ENCODE measurements at places on chromosomes 11 and 22.

GRCh38 chr11:68956142-68956541 is 24.6 kb downstream of the MRGPRD start:
- no peak for DNase-seq

DNA sequence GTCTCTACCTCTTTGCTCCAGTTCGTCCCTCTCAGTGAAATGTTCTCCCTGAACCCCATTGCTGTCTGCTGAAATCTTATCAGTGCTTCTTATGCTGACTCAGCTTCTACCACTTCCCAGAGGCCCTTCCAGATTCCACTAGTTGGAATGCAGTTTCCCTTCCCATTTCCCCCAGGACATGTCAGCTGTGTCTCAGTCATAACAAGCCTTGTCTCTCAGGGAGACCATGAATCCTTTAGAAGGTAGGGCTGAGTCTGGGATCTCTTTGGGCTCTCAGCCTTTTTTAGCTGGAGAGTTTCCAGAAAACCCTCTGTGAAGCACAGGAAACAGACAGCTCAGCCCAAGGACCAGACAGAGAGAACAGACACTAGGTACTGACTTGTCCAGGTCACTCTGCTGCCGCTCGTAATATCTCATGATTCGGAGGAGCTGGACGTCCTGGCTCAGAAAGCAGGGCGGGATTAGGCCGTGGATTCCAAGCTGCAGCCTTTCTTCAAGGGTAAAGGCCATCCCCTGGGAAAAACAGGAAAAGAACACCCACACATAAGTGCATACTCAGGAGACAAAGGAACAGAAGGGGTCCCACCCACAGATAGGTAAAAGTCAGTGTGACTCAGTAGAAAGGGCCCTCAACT is 113.0 kb downstream of the ME3 start:
- no peak for DNase-seq

- no peak for DNase-seq
These were observed 28.7 kb downstream of the DRD4 start for GRCh38 chr11:665704-666281.

DNA sequence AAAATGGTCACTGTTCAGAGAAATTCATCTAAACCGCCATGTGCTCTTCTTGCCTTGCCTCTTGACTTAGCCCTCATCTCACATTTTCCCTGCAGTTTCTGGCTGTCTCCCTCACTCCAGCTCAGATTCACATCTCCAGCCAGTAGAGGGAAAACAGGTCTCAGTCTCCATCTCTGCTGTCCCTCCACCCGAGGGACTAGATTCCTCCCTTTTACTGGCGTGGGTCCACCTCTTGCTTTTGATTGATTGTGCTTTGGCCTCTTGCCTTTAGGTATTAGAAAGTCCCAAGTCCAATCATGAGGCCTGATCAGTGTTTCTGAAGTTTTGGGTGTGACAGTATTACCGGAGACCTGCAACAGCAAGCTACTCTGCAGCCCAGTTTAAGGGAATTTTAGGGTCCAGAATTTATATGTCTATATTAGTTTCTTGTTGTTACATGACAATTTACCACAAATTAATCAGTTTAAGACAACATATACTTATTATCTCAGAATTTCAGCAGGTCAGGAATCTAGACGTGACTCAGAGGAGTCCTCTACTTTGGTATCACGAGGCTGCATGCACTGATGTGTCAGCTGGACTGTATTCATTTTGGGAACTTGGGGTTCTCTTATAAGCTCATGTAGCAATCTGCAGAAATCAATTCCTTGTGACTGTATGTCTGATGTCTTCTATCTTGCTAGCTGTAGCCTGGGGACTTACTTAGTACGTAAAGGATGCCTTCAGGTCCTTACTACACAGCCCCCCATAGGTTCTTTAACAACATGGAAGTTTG is 805.2 kb upstream of the CCDC90B start:
- no peak for DNase-seq

- no peak for DNase-seq
These were observed 15.5 kb downstream of the RAB30 start for GRCh38 chr11:83056204-83056603.

DNA sequence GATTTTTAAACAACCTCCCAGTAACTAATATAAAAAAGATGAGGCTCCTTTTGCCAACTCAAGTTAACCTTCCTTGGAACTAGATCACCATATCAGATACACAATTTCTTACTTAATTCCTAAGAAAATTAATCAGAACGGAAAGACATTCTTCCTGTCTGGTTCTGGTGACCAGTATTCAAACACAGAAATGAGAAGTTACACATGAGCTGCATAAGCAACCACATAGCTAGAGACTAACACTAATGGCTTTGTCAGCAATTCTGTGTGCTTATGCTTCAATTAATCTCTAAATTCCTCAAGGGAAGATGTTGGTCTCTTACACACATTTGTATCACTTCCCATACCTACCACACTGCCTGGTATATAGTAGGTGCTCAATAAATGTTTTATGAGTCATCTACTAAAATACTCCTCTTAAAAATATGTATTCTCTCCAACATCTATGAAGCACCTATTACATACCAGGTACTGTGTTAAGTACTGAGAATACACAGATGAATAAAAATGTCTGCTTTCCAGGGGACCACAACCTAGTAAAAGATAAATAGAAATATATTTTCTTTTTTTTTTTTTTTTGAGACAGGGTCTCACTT is 54.5 kb downstream of the GAB2 start:
- no peak for DNase-seq

- DNase-seq = no peak
These were observed 34.2 kb downstream of the ARHGAP8 start for GRCh38 chr22:44786610-44787009.

DNA sequence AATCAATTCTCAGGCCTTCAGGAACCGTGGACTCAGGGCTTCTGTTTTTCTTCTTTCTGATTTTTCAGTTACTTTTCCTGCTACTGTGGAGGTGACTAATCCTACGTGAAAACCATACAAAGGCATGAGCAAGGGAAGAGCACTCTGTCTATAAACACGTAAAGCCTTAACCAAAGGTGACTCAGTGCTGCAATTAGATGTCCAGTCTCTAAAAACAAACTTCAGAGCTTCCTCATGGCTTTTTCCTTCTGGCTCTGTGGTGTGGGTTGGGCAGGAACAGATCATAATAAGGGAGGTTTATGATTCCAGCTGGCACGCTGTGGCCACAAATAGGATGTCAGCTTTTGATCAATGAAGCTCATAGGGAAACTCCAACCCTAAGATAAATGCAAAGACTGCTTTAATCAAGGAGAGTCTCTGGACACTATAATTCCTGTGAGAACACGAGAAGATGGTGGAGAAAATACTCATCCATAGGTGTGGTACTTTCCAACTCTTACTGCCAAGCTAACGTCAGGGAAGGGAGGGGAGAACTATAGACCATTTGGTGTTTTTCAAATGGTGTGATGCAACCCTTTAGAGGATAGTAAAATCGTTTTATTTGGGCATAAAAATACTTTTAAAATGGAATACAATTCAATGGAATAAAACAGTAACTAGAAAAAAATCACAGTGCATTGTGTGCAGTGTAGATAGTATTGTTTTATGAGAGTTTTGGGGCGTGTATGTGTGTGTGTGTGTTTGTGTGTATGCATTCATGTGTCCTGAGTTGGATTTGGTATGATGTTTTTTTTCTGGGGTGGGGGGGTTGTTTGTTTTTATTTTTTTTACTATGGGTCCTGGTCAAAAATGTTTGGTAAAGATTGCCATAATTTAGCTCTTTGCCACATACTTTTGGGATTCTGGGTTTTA is at the start of gene NXPE2:
TSS of gene NXPE2 (plus strand) at position 403 of the 912 bp plus-strand sequence. CDS start at position 452, 49 bp downstream.
- DNase-seq = no peak

- DNase-seq = no peak
These were observed 628.4 kb downstream of the BRD1 start for GRCh38 chr22:49199224-49199623.

DNA sequence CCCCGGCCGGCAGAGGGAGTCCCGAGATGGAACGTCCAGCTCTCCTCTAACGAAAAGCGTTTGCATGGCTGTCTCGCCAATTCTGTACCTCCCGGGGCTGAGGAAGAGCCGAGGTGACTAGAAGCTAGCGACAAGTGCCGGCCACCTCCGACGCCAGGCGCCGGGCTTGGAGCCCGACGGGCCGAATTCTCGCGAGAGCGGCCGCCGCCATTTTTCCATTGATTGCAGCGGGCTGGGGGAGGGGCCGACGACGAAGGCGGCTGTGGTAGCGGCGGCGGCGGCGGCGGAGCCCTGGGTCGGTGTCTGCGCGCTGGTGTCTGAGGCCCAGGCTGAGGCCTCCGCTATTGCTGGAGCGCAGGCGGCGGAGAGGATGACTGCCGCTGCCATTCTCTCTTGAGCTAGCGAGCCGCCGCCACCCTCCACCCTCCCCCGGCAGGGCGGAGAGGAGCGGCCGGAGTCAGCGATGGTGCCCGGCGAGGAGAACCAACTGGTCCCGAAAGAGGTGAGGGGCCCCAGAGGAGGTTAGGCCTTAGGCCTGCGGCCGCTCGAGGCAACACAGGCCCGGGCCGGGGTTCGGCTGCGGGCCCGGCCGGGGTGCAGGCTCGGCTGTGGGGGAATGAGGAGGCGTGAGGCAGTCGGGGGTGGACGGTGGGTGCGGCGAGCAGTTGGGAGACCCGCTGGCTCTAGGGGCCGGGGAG is at the start of gene USP47:
TSS of gene USP47 (plus strand) at position 250 of the 698 bp plus-strand sequence. CDS start at position 464, 214 bp downstream.
- DNase-seq = peak; percentile 78

- DNase-seq = no peak
These were observed 1.3 kb downstream of the NAP1L4 start for GRCh38 chr11:2990617-2991451.

GRCh38 chr22:45629469-45630089 is 42.1 kb upstream of the ATXN10 start:
- no peak for DNase-seq

GRCh38 chr22:27935897-27936296 is 16.8 kb upstream of the PITPNB start:
- DNase-seq = no peak

- no peak for DNase-seq
These were observed 243.4 kb upstream of the POU2AF2 start for GRCh38 chr11:111001986-111002611.

GRCh38 chr22:48156603-48157355 is 1394.3 kb downstream of the TBC1D22A start:
- no peak for DNase-seq

DNA sequence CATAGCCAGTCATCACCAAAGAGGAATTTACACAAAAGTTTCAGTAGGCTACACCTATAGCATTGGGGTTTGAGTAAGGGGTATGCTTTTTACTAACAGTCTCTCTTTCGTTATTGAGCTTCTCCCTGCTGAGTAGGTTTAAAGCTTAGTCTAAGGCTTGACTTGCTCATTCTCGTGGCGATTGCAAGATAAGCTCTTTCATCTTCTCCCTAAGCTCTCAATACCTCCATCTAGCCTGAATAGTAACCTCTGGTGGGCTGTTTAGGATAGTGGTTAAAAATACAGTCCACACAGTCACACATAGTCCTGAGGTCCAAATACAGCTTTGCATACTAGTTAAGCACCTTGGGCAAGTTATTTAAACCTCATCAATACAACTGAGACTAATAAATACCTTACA is 65.6 kb downstream of the IMMP1L start:
- no peak for DNase-seq

DNA sequence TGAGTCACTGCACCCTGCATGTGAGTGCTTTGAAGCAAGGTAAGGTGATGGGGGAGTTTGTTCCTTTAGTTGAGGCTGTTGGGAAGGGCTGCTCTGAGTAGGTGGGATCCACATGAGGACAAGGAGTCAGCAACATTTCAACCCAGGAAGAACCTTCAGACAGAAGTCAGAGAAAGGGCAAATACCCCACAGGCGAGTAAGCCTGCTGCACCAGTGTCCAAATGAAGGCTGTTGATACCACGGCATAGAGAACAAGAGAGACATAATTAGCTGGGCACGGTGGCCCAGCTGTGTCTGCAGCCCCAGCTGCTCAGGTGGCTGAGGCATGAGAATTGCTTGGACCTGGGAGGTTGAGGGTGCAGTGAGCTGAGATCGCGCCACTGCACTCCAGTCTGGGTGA is 54.3 kb upstream of the CLMP start:
- no peak for DNase-seq

- DNase-seq = no peak
These were observed 17.3 kb downstream of the CD5 start for GRCh38 chr11:61119571-61119970.

GRCh38 chr11:85809863-85810262 is 1.1 kb downstream of the SYTL2 start:
- DNase-seq = peak; percentile 5

DNA sequence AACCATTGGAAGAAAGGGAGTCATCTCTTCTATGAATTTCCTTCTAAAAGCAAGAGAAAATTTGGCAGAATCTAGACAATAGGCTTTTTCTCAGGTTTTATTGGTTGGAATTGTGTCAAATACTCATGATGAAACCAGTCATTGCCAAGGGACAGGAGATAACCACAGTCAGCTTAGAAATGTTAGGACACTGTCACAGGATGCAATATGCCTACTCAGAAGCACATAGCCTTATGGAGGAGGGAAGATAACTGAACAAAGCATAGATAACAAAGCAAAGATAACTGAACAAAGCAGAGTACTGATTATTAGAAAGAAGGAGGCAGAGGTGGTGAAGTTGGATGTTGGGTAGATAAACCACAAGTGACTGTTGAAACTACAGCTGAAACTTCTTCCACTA is 303.5 kb upstream of the PDGFD start:
- DNase-seq = no peak

DNA sequence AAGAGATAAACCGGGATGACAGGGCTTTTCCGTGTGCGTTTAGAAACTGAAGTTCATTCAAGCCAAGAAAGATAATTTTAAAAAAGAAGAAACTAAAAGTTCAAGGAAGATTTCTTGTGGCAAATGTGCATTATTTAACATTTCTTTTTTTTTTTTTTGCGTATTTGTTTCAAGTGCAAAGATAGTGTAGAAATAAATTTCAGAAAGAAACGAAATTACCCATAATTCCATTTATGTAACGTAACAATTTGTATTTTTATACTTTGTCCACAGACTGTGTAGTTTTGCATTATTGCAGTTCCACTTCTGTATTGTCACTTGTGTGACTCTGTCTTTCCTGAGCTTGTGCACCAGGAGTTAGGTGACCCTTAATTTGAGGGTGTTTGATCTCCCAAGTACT is 24.0 kb downstream of the SNAP29 start:
- DNase-seq = no peak

- no peak for DNase-seq
These were observed 61.5 kb upstream of the EED start for GRCh38 chr11:86182976-86183584.

- no peak for DNase-seq
These were observed 236.9 kb downstream of the CADM1 start for GRCh38 chr11:115267238-115267781.

DNA sequence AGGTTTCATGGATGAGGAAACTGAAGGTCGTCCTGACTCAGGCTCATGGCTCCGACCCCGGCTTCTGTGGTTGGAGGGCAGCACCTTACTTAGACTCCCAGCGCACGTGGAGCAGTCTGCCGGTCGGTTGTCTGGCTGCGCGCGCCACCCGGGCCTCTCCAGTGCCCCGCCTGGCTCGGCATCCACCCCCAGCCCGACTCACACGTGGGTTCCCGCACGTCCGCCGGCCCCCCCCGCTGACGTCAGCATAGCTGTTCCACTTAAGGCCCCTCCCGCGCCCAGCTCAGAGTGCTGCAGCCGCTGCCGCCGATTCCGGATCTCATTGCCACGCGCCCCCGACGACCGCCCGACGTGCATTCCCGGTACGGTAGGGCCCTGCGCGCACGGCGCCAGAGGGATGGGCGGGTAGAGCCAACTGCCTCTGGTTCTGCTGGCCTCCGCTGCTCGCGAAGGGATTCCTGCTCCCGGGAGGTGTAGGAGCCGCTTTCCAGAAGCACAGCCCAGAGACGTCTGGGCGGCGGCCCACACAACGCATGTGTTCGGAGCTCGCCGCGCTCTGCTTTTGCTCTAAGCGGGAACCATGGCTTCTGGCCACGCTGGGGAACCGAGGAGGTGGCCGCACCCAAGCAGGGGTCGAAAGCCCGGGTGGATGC is at the start of gene LDHA:
TSS of gene LDHA (plus strand) at position 289 of the 653 bp plus-strand sequence. CDS start 2,280 bp downstream, outside the sequence.
- DNase-seq = peak; percentile 71

- no peak for DNase-seq
These were observed 1873.4 kb downstream of the LRRC4C start for GRCh38 chr11:39586036-39586435.
